DND-41 (cell line): ENCODE measurements at places on chromosomes 12 and 14.

DNA sequence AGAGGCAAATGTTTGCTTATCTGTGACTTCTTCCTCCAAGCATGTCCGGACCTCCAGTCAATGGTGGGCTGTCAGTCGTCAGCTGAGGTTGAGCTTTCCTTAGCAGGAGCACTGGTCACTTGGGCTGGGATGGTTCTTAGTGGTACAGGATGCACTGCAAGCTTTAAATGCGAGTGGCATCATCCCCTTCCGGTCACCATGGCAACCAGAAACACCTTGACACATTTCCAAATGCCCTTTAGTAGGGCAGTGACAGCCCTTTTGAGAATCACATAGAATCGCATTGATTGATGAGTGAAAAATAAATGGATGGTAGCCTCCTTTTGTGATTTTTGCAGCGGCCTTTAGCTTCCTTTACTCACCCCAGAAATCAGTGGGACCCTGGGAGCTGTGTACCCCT, 24.1 kb downstream of the NTF3 start:
- no peak for DNase-seq

GRCh38 chr14:56899829-56900228, 89.5 kb upstream of the OTX2 start:
- no peak for DNase-seq

GRCh38 chr14:101102875-101103274, 199.4 kb upstream of the RTL1 start:
- no peak for DNase-seq

DNA sequence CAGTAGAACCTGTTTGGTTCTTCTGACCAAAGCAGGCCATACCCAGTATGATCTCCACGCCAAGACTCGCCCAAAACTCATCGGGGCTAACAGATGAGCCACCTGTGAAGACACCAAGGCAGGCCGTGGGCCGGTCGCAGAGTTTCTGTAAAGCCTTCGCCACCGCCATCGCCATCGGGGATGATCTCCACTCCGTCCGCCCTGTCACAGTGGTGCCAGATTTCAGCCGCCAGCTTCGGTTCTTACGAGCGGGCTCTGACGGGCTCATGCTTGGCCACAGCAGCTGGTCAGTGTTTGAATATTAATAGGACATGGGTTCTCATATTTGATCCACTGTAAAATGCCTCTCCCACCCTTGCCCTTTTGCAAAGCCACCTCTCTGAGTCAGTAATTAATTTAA, 113.2 kb upstream of the TMEM132D start:
- no peak for DNase-seq

- no peak for DNase-seq
Measured at GRCh38 chr14:54387328-54387727, 9.5 kb upstream of the CDKN3 start.

- DNase-seq: no peak
Measured at GRCh38 chr12:90333939-90334338, 621.0 kb downstream of the CCER1 start.

DNA sequence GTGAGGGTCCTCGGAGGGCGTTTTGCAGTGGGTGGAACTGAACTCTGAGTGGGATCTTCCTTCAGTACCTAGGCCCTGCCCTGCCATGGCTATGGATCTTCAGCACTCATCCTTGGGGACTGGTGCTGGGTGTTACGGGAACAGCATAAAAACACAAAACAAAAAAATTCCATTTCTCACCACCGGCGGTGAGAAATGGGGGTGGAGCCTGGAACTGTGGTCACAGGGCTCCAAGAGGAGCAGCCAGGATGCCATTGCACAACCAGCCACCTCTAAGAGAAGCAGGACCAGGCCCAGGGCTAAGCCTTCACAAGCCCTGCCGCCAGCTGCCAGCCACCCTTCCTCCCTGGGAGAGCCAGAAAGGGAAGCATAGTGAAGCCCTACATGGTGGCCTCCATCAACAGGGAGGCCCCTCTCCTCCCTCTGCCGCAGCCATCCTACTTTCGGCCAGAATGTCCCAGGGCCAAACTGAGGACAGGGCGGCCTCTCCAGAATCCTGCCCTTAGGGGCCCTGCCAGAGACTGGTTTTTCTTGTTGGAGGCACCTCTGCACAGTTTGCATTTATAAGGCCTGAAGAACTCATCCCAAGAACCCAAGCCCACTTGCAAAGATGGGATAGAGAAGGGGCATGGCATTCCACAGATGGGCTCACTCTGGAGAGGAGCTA, 76.5 kb downstream of the VCPKMT start:
- DNase-seq: peak; percentile 19

- DNase-seq: peak; percentile 24
Measured at GRCh38 chr12:23099104-23099503, 474.1 kb downstream of the ETNK1 start.

GRCh38 chr14:24351517-24351916, 11.7 kb upstream of the RIPK3 start:
- DNase-seq: no peak
